ENCODE measurements at places on chromosomes 4 and X. TPM values are rescaled to one million over a fixed set of nuclear protein-coding genes. Genes with fewer than 3 reads are reported as not detected.

The SLC4A4 gene
- 73.8 TPM for polyA plus RNA-seq

The MAGEA9B gene
- not detected for polyA plus RNA-seq

The PDLIM3 gene
- 4.7 TPM for polyA plus RNA-seq

The NDP gene
- 3.3 TPM for polyA plus RNA-seq

The GPC3 gene
- polyA plus RNA-seq, result 988 TPM

The KCNIP4 gene
- polyA plus RNA-seq, result 12.2 TPM

The TMSB15B gene
- 15.8 TPM for polyA plus RNA-seq

The TNIP3 gene
- polyA plus RNA-seq, result 2.4 TPM

The FATE1 gene
- polyA plus RNA-seq, result not detected

The RAB9B gene
- polyA plus RNA-seq, result 2.5 TPM

DNA sequence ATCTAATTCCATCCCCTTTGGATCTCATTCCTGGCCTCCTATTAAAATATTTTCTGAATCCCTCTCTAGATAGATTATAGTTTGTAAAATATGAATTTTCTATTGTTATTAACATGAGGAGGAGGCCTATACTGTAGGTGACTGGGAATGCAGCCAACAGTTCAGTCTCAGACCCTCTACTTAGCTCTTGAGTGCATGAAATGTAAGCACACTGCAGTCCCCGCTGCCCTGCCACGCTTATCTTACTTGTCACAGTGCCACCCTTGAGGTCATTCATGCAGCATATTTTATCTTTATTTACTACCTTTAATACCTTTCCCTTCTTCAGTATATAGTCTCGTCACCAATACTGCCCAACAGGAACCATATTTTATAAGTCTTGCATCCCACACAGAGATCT, 151.0 kb downstream of the CAMK2D start:
- DNase-seq, result no peak

- DNase-seq, result no peak
Observed at GRCh38 chr4:112127803-112128202, 17.5 kb upstream of the FAM241A start.

DNA sequence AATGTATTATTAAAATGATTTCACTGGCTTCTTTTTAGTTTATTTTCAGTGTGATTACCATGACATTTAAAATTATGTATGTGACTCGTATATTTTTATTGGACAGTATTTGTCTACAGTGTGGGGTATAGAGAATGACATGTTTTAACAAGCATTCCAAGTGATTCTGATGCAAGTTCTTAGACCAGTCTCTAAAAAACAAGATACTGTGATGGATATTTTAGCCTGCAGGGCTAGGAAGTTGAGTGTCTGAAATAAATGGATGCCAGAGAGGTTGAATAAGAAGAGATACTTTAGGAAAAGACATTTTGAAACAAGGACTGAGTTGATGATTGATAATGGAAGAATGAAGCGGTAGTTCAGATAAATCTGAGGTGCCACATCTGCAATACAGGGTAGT, 3.5 kb upstream of the MAD2L1 start:
- no peak for DNase-seq

DNA sequence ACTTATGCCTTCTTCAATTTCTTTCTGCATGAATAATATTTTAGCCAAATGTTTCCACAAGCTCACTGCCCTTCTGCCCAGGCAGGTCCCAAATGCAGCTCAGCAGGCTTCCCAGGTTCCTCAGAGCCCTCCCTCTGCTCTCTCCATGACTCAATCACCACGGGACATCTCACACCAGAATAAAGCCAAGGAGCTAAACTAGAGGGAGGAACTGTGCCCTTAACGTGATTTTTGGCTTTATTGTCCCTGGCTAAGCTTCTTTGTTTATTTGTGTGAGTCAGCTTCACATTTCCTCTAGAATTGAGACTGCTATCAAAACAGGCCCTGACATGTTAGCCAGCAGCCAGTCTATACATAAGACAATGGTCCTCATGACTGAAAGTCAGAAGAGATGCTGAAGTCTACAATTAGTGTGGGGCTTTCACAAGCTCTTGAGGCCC, 186.4 kb upstream of the GALNT7 start:
- no peak for DNase-seq

- DNase-seq, result no peak
Observed at GRCh38 chr4:147727476-147728028, 4.3 kb upstream of the ARHGAP10 start.

DNA sequence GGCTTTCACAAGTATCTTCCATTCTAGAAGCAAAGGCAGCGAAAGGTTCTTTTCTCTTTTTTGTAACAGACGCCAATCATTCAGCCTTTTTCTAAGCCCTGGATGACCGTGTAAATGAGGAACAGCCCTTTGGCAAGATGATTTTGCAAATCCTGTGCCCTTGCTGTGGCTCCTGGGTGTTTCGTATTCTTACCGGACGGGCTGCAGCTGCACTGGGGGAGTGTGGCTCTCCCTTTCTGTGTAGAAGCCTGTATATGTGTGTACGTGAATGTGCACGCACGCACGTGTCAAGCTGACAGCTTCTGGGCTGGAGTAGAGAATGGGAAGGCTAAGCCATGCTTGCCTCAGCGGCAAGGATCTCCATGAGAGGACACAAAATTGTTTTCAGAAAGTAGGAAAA, 8.2 kb downstream of the GRPEL1 start:
- DNase-seq, result no peak

DNA sequence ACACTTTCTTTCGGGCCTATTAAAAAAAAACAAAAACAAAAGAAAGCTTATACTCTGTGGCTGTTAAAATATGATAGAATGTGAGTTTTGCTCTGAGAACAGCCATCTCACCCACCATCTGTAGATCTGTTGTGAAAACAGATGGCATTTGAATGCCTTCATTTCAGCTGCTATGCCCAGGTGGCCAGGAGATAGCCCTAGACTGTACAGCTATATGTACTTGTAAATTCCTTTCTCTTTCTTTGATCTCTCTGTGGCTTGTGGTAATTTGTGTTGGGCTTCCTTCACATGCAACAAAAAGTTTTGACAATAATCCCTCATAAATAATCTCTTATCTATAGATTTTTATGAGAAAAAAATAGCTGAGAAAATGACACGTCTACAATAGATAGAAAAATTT, 38.1 kb downstream of the PNPLA4 start:
- DNase-seq, result no peak

DNA sequence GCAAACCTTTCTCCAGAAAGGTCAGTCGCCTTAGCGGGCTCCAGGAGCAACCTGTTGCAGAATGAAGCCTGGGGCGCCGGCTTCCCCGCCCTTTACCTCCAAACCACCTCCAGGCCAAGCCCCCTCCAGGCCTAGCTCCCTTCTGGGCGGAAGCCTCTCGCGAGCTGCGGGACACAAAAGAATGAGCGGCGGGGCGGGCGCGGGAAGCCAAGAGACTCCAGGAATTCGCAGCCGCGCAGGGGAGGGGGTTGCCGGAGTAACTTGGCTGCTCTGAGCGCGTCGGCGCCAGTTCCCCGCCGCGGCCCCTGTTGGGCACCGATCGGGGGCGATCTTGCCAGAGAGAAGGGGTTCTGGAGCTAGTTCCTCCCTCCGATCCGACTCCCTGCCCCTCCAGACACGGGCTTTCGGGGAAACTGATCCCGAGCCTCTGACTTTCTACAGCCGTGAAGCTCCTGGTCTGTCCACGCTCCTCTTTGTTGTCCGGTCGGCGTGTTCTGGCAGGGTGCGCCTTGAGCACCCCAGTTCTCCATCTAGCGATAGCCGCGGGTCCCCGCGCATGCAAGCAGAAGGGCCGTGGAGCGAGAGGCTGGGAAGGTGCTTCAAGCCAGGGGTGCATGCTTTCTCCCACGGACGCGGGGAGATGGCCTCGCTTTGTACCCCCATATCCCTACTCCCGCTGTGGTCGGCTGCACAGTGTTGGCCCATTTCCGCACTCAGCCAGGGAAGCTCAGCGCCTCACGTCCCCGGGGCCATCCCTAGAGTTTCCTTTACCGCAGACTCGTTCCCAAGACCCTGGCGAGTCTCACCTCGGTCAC, 1.2 kb downstream of the PROM1 start:
- DNase-seq, result peak; percentile 80

DNA sequence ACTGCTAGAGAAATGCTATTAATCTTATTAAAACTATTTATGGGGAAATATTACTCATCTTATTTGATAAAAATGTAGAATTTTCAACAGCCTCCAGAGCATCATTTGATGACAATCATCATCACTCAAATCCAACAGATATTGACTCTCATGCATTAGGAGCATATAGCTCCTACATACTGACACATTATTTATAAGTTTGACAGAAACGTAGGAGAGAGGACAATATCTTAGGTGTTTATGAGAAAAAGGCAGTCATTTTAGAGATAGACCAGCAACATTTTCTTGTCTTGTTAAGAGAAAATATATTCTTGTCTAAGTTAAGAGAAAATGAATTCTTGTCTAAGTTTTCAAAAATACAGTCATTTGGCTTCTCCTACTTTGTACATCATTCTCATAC, 2550.2 kb downstream of the PCDH7 start:
- no peak for DNase-seq

DNA sequence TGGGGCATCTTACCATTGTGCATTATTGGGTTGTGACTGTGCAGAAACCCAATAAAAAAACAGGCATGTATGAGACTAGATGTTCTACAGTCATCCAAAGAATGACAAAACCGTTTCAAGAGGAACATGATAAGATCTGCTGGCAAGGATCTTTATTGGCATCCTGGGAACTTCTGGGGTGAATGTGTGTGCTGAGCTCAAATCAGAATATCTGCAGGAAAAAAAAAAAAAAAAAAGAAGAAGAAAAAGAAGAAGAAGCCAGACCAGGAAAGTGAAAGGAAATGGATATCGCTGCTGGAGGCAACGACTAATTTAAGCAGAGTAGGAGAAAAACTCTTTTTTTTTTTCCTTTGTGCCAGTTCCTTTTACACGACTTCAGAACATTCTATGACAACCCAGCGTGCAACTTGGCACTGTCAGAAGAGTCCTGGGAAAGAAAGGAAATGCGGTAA, 484.2 kb upstream of the BOD1L1 start:
- DNase-seq, result no peak

DNA sequence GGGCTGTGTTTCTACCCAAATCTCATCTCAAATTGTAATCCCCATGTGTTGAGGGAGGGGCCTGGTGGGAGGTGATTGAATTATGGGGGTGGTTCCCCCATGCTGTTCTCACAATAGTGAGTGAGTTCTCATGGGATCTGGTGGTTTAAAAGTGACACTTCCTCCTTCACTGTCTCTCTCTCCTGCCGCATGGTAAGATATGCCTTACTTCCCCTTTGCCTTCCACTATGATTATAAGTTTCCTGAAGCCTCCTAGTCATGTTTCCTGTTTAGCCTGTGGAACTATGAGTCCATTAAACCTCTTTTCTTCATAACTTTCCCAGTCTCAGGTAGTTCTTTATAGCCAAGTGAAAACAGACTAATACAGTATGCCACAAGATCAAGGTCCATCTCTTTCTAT, 70.0 kb upstream of the MSX1 start:
- DNase-seq, result no peak

DNA sequence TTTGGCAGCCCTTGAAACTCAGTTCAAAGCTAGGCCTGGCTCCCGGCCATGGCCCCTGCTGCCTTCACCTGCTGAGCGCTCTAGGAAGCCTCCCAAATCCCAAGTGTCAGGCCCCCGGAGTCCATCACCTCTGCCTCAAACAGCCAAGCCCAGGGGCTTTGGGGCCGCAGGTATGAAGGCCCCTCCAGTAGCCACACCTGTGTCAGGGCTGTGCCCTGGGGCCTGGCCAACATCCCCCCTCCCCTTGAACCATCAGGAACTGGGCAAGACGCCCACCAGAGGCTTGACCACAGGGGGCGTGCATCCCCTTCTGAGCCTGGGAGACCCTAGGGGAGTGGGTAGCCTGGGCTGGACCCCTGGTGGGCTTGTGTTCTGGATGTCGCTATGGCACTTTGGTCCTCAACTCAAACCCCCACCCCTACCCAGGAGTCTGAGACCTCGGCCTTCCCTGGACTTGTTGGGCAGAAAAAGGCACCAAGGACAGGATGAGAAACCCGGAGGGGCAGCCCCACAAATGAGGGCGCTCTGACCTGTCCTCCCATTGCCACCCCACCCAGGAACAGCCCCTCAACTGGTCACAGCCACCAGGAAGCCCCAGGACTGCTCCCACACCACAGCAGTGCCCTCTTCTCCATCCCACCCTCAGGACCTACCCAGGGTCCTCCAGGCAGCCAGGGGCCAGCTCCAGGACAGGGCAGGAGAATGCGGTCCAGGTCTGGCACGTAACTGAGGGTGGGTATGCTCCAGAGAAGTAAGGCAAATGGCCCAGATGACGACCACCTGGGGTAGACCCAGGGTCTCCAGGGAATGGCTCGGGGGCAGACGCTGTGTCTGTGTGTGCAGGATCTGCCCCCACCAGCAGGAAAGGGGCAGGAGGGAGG, 4.2 kb upstream of the SLBP start:
- DNase-seq, result no peak

GRCh38 chr4:11439836-11440235, 11.1 kb upstream of the HS3ST1 start:
- no peak for DNase-seq

GRCh38 chrX:138754861-138755260, 43.3 kb upstream of the FGF13 start:
- no peak for DNase-seq

DNA sequence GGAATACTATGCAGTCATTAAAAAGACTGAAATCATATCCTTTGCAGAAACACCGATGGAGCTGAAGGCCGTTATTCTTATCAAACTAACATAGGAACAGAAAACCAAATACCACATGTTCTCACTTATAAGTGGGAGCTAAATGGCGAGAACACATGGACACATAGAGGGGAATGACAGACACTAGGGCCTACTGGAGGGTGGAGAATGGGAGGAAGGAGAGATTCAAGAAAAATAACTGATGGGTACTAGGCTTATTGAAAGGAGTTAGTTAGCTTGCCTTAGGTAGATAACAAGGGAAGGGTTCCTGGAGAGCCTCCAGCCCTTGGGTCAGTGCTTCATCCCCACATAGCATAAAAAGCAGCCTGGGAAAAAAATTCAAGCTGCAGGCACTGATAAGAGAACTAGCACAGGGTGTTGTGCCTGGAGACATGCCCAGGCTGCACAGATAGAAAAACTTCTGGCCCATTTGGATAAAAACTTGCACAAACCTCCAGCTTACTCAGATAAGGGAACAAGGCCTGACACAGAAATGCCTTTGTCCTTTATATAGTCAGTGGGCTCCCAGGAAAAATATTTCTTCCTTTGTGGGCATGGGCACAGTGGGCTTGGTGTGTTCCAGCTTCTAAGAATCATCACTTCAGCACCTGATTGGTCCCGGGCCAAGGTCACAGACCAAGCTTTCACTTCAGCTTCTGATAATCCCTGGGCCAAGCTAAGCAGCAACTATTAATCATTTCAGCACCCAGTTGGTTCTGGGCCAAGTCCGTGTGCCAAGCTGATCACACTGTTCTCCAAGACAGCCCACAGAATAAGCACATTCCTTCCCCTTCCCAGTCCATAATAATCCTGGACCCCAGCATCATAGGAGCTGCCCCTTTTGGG, 23.1 kb upstream of the PWWP3B start:
- DNase-seq, result no peak

- DNase-seq, result no peak
Observed at GRCh38 chr4:102139132-102139573, 206.1 kb downstream of the SLC39A8 start.

- peak; percentile 30 for DNase-seq
Observed at GRCh38 chrX:54415534-54416350, 24.5 kb upstream of the TSR2 start.

GRCh38 chr4:142567620-142568451, 278.3 kb downstream of the INPP4B start:
- no peak for DNase-seq

- DNase-seq, result peak; percentile 27
Observed at GRCh38 chr4:58138786-58139668, 1028.8 kb upstream of the IGFBP7 start.

GRCh38 chrX:134875671-134876070, 115.1 kb upstream of the SMIM10 start:
- DNase-seq, result no peak
